ENCODE measurements at places on chromosomes 6 and 20.

DNA sequence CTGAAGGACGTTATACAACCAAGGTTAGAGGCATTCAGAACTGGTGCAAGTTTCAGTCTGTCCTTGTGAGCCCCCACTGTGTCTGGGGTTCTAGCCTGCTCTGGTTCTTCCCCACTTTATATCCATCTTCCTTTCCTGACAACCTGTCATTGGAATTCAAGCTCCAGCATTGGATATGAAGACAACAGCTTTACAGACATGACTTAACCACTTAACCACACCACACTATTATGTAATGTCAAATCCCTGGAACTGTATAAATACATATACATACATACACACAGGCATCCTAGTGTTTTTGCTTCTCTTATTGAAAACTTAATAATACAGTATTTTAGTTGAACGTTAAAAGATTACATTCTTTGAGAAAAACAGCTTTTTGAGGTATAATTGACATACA lies 217.9 kb upstream of the SGK1 start:
- no peak for DNase-seq

GRCh38 chr20:48613926-48614325 lies 213.9 kb downstream of the PREX1 start:
- no peak for DNase-seq

DNA sequence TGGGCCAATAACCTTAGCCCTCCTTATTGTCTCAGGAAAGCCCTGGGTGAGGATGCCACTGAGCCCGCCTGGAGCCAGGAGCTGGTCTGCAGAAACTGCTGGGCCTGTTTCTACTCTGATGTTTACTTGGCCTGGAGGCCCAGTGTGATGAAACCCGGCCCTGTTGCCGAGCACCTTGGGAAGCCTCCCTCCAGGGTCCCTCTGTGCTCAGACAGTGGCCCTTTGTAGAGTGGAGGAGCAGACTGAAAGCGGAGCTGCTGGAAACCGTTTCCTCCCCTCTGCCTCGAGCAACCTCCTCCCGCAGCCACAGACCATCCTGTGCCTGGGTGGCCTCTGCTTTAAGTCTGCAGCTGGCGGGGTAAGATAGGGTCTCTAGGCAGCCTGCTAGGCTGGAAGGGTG lies 84.1 kb upstream of the EPB41L1 start:
- DNase-seq: no peak

GRCh38 chr6:87151781-87152525 lies 3.4 kb upstream of the ZNF292 start:
- peak; percentile 46 for DNase-seq

DNA sequence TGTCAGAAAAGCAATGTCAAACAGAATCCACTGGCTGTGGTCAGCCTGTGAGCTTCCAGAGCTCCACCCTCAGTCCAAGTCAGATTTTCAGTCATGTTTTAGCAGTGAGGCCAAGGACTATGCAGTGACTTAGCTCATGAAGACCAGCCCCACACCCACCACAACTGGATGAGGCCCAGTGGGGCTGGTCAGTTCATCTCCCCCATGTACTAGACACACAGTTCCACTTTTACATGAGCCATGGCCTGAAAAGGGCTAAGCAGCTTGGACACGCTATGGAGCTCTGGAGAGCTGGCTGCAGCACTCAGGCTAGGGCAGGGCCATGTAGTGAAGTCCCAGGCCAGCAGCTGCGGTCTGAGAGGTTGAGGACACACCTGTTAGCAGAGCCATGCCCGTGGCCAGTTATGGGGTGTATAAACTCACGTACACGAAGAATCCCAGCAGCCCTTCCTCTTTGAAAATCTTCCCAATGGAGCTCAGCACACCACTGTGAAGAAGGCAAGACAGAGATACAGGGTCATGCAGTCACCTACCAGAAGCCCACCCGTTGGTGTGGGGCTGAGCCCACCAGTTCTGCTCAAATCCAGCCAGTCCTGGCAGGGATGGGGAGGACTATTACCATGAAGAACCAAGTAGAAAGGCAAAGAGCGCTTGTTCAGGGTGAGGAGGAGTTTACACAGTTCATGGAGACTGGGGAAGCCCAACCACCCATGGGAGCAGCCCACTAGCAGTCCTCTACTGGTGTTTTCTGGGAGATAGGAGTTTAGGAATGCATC lies 10.6 kb downstream of the MTCH1 start:
- no peak for DNase-seq

- no peak for DNase-seq
Observed at GRCh38 chr20:53805895-53806384, 212.3 kb upstream of the ZNF217 start.

DNA sequence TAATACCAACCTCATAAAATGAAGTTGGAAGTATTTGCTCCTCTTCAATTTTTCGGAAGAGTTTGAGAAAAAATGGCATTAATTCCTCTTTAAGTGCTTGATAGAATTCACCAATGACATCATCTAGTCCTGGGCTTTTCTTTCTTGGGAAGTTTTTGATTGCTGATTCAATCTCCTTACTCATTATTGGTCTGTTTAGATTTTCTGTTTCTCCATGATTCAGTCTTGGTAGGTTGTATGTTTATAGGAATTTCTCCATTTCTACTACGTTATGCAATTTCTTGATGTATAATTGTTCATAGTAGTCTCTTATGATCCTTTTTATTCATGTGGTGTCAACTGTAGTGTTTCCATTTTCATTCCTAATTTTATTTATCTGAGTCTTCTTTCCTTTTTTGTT lies 176.9 kb upstream of the PRND start:
- no peak for DNase-seq

DNA sequence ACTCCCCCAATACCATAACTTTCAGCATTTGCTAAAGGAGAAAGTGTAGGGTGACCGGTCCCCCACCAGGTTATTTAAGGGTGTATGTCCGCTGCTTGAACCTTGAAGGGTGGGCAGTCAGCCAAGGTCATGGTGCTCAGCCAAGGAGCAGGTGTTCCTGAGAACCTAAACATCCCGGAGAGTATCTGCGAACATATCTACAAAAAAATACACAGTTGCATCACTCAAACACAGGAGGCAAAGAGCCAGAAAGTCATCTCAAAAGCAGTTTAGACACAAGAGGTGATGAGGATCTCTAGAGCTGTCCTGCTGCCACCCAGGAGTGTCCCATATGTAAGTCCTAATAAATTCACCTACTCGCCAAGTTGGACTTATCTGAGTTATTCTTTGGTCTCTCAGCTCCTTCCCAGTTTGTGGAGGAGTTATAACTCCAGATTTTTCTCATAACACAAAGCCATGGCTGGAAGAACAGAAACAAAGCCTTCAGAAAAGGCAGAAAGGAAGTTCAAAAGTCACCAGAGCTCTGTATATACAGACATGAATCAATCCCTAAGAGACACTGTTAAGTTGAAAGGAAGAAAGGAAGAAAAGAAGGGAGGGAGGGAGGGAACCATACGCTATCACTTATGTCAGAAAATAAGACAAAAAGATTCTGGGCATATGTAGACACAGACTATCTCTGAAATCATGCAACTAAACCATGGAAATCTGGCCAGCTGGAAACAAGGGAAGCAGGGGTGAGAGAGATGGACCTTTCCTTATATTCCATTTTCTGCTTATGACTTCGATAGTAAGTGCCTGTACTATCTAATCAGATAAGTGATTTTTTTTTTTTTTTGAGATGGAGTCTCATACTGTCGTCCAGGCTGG lies 11.3 kb downstream of the MBOAT1 start:
- peak; percentile 56 for DNase-seq

- no peak for DNase-seq
Observed at GRCh38 chr6:16991981-16992629, 109.7 kb upstream of the STMND1 start.

DNA sequence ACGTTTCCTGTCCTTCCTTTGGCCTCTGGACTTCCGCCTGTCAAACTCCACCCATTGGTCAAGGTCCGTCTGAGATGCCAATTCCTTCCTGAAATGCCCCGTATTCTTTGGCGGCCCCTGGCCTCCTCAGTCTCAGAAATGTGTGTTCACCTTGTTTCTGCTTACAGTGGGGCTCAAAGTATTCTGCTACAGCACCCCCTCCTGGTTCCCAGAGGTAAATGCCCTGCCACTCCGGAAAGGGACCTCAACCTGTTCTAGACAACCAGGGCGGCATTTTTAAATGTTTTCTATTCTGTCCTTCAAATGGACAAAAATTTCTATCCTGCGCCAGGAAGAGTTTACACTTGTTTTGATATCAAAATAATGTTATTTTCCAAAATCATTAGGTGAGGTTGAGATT lies 12.1 kb upstream of the PAX1 start:
- DNase-seq: no peak

GRCh38 chr20:4234128-4234527 lies 218.8 kb upstream of the RNF24 start:
- no peak for DNase-seq

- no peak for DNase-seq
Observed at GRCh38 chr6:43807228-43808061, 37.4 kb downstream of the VEGFA start.

DNA sequence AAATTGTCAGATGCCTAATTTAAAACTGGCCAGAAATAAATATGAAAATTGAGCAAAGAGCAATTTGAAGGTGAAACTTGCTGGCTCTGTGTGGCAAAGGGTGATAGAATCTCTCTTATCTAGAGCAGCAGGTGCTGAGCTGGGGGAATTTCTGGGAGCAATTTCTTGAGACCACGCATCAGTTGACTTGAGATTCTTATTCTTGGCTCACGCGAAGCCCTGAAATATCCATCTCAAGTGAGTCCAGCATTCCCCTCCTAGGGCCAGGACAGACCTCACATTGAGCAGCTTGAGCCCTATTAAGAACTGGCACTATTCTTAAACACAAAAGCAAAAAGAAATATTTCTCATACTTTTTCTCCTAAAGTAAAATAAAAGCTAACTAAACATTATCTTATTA lies 66.3 kb downstream of the MAP7 start:
- DNase-seq: peak; percentile 40

GRCh38 chr6:142481466-142481865 lies 179.7 kb downstream of the ADGRG6 start:
- DNase-seq: no peak

DNA sequence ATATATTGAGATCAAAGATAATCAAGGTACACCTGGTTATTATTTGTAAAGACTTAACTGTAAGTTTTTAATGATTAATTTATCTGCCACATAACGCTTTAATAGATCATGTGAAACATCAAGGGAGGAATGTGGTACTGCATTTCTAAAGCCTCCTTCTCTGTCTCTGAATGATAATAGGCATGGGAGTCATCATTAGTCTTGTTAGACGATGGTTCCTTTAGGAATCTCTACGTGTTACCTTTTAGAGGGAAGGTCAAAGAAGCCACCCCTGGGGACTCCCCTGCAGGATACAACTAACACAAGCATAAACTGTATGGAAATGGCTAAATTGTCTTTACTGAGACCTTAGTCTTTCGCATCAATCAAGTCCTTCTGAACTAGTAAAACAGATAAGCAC lies 173.6 kb upstream of the MCHR2 start:
- no peak for DNase-seq

DNA sequence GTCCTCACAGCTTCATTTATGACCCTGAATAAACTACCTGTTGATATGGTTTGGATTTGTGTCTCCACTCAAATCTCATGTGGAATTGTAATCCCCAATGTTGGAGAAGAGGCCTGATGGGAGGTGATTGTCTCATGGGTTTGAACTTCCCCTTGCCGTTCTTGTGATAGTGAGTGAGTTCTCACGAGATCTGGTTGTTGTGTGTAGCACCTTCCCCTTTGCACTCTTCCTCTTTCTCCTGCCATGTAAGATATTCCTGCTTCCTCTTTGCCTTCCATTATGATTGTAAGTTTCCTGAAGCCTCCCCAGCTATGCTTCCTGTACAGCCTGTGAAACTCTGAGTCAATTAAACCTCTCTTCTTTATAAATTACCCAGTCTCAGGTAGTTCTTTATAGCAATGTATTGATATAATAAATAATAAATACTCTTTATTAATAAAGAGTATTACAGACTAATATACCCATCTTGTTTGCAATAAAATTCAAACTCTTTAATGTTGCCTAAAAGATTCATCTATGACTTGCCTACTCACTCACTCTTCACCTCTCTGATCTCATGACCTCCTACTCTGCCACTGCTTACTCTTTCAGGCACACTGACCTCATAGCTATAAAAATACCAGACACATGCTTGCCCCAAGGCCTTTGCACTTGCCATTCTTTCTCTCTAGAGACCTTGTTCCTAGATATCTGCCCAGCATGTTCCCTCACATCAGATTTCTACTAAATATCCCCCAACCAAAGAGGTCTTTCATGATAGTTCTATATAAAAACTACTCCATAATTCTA lies 256.4 kb upstream of the MARCKS start:
- DNase-seq: no peak

DNA sequence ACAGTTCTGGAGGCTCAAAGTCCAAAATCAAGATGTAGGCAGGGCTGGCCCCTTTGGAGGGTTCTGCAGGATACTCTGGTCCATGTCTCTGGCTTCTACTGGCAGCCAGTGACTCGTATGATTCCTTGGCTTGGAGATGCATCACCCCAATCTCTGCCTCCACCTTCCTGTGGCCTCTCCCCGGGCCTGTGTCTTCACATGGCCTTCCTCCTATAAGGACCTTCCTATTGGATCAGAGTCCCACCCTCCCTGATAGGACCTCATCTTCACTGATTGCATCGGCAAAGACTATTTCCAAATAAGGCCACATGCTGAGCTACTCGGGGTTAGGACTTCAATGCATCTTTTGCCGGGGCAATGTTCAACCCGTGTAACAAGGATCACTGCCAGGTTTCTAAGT lies 509.0 kb downstream of the CD83 start:
- no peak for DNase-seq

DNA sequence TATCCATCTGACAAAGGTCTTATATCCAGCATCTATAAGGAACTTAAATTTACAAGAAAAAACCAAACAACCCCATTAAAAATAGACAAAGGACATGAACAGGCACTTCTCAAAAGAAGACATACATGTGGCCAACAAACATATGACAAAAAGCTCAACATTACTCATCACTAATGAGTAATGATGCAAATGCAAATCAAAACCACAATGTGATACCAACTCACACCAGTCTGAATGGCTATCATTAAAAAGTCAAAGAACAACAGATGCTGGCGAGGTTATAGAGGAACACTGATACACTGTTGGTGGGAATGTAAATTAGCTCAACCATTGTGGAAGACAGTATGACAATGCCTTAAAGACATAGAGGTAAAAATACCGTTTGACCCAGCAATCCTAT lies 13.9 kb downstream of the MACROD2 start:
- DNase-seq: no peak

DNA sequence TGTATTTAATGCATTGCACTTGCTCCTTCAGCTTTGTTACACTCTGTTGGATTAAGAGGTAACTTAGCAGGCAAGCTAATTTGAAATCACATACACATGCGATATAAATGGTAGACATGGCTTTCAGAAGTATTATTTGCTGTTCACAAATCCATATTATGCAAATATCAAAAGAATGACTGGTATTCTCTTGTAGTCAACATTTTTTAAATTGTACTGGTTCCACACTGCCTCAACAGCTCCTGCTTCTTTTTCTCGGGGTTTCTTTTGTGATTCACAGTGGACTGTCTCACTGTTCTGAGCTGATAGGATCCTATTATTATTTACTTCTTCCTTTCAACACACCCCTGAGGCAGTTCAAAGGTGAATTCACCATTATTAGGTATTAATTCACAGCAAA lies 927.4 kb downstream of the KIF16B start:
- no peak for DNase-seq

GRCh38 chr6:51684603-51685002 lies 402.8 kb downstream of the PKHD1 start:
- no peak for DNase-seq

GRCh38 chr20:44517454-44517853 lies 4.4 kb downstream of the SERINC3 start:
- DNase-seq: no peak

GRCh38 chr6:42783177-42783875 lies 1.5 kb downstream of the BICRAL start:
- peak; percentile 77 for DNase-seq

GRCh38 chr6:46521464-46521971 lies 30.3 kb upstream of the RCAN2 start:
- DNase-seq: no peak

Data from DMS79 treated with DMSO at 0.1 percent for 48 hours (cell line).